Endothelial cell of umbilical vein (primary cell): ENCODE measurements at places on chromosomes 12 and 14. TPM values are rescaled to one million over a fixed set of nuclear protein-coding genes. Genes with fewer than 3 reads are reported as not detected.

GDF3 gene
- total RNA-seq = 4.1 and 5.0 TPM in 2 replicates

LRTM2 gene
- not detected in 2 replicates for total RNA-seq

PRICKLE1 gene
- total RNA-seq = 69.0 and 86.0 TPM in 2 replicates

PDE3A gene
- total RNA-seq = 25.7 and 27.4 TPM in 2 replicates

PLEKHG7 gene
- total RNA-seq = not detected in 2 replicates

SERPINA12 gene
- not detected in 2 replicates for total RNA-seq

ACRBP gene
- total RNA-seq = 0.97 and 1.3 TPM in 2 replicates

HHIPL1 gene
- total RNA-seq = 2.0 and 2.1 TPM in 2 replicates

TBPL2 gene
- not detected in 2 replicates for total RNA-seq

NEMF gene
- total RNA-seq = 71.4 and 74.2 TPM in 2 replicates

NOVA1 gene
- 3.3 and 8.2 TPM in 2 replicates for total RNA-seq

RFX4 gene
- total RNA-seq = not detected in 2 replicates

KLRC1 gene
- not detected in 2 replicates for total RNA-seq

GALNT9 gene
- total RNA-seq = 0.73 TPM in 1 of 2 replicates, not detected in the other

SLC39A5 gene
- total RNA-seq = not detected in 2 replicates

ACOT6 gene
- total RNA-seq = not detected in 2 replicates

SOCS2 gene
- 4.1 and 5.6 TPM in 2 replicates for total RNA-seq

KRT2 gene
- not detected in 2 replicates for total RNA-seq

ISM2 gene
- total RNA-seq = not detected in 2 replicates

TPPP2 gene
- not detected in 2 replicates for total RNA-seq

ZDHHC22 gene
- total RNA-seq = 0.24 and 0.28 TPM in 2 replicates

PLEKHD1 gene
- total RNA-seq = not detected in 2 replicates

SLC4A8 gene
- 7.1 and 9.7 TPM in 2 replicates for total RNA-seq

YY1 gene
- total RNA-seq = 71.0 and 78.6 TPM in 2 replicates
